ENCODE measurements at places on chromosomes 6 and 20. TPM values are rescaled to one million over a fixed set of nuclear protein-coding genes. Genes with fewer than 3 reads are reported as not detected.
A peak's percentile ranks its signal among the peaks of the same experiment; 100 is the strongest.

DNA sequence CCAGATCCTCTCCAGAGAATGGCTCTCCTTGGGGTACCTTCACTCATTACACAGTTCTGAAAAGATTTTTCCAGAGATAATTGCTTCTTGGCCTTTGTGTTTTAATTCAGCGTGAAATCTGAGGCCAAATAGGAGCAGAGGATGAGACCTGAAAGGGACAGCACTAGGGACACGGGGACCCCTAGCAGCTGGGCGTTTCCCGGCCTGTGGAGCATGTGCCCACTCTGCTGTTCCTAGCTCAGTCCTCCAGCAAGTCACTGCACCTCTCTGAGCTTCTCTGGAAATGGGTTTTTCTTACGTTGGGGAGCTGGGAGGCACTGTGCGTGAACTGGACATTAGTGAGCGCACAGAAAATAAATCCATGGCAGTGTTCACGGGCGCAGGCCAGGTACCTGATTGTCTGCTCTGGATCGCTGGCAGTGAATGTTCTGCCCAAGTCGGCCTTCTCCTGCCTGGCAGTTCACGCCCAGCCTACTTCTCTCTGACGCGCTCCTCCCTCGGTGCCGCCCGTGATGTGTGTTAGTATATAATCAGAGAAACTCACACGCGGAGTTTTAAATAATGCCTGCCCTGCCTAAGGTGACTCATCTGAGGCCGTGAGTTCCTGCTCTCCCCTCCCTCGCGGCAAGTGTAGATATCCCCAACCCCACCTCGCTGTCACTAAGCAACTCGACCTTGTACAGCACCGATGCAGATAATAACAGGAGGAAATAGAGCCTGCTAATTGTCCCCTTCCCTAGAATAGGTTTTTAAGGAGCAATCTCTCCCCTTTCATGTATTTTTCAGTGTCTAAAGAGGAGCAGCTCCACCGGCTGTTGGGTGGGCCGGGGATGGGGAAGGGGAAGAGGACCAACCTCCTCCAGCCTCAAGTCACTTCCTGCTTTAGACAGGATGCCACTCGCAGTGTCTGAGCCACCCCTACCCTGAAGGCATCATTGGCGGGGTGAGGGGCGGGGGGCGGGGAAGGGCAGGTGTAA lies 2.7 kb upstream of the TUBB2A start:
- DNase-seq: peak; percentile 80

DNA sequence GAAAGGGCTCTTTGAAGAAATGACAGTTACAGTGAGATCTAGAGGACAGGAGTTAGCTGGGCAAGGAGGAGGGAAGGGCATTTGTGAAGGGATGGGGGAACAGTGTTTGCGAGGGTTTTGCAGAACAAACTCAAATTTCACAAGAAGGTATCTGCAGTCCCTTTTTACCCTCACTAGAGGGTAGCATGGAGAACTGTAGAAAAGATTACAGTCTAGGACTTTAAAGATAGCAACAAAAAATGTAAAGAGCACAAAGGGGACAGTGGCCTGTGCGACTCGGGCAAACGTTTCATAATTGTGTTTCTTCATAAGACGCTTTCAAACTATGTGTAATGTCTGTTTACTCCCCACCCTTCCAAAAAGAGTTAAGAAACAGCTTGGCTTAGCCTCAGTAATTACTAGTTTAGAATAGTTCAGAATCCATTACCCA lies 21.2 kb upstream of the ASXL1 start:
- peak; percentile 59 for DNase-seq

DNA sequence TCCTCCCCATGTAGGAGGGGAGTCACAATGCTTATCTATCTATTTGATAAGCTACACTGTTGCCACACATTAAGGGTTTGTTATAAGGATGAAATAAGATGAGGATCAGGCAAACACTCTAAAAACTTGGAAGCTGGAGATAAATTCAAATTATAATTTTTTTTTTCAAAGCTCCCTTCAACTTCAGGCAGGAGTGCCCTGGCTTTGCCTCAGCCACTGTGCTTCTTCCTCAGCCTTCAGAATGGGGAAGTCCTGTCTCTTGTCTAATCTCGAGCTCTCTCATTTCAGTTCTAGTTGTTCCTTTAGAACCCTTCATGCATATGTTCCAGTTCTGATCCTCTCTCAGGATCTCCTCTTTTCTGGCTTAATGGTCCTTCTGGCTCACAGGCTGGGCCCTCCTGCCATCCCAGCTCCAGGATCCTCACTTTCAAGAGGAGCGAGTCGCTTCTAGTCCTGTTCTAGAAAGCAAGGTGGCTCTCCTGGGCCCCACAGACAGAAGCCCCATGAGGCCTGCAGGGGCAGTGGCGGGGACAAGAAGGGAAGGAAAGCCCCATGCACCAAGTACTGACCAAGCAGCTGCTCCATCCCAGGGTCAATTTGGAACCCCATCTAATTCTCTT lies 164.3 kb downstream of the VEGFA start:
- no peak for DNase-seq

DNA sequence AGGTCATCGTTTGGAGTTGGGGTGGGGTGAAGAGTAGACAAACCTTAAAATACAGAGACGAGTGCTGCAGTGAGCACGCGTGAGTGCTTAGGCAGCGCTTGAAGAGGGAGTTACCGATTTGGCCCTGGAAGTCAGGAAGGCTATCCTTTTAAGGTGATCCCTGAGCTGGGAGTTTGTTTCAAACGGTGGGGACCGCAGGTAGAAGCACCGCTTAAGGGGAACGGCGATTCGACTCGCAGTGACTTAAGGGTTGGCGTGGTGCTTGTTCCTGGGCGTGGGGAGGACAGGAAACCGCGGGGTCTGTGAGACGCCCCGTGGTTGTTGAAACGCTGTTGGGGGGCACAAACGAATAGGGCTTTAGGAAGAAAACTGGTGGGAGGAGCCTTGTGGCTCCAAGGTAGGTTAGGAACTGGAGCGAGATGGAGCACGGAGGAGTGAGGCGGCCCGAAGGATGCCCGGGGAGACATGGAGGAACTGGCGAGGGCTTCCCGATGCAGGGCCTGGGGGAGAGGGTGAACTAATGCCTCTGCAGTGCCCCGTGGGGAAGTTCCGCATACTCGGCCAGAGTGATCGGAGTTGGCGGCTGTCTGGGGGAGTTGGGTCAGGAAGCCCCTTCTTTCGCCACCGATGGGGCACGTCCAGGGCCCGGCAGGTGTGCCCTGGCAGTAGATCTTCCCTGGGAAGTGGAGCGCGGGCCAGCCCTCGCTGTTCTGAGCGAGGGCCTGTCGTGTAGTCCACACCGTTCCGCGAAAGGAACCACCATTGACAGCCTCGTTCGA lies 1.3 kb upstream of the CDYL start:
- DNase-seq: peak; percentile 45

DNA sequence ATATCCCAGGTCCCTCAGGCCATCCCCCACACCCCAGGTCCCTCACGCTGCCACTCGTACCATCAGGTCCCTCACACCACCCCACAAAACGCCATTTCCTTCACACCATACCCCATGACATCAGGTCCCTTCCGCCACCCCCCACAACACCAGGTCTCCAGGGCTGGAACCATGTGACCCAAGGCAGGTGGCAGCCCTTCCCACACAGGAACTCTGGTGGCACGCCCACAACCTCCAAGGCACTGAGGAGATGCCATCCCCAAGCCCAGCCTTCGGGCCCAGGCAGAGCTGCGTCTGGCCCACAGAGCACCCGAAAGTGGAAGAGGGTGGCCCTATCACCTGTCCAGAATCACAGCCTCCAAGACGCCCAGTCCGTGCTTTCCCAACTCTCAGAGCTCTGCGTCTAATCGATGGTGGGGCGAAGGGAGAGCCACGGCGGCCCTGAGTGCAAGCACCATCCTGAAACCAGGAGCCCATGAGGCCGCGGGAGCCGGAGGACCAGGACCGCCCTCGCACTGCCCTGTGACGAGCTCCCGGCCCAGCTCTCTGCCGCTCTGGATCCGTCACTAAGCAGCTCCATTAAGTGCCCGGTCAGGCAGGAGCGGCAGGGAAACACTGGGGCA lies 12.7 kb downstream of the TAF4 start:
- DNase-seq: no peak

- DNase-seq: peak; percentile 70
These were observed 973 bp upstream of the BRD2 start for GRCh38 chr6:32967151-32968091.

- DNase-seq: no peak
These were observed 402.0 kb downstream of the MAFB start for GRCh38 chr20:40286975-40287531.

GRCh38 chr6:11043378-11043960 lies 636 bp downstream of the ELOVL2 start:
- DNase-seq: peak; percentile 5

DNA sequence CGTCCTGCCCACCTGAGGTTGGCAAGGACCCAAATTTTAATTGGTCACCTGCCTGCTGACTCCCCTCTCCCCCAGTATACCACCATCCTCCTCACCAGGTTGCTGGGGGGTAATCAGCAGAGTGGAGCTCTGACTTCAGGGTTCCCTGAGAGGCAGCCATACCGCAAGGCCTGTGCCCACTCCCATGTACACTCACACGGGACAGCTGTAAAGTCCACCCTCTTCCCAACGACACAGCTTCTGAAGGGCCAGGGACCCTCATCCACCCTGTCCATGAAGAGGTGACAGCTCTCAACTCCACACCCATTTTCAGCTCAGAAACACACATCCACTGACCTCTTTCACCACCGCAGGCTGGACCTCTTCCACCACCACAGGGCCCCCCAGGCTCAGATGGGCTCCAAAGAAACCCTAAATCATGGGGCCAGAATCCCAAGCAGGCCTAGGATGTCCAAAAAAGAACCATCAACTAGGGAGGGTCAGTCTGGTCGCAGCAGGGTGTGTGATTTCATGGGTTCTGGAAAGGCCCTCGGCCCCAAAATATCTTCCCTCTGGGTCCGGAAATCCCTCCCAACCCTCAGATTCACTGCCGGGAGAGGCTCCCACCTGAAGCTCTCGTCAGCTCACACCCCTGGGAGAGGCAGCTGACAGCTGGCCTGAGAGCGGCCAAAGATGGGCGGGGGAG lies 30.0 kb downstream of the TFEB start:
- DNase-seq: no peak

- DNase-seq: no peak
These were observed 33.4 kb downstream of the MTRES1 start for GRCh38 chr6:107061125-107062020.

GRCh38 chr6:163756079-163756478 lies 341.6 kb downstream of the QKI start:
- DNase-seq: no peak

- peak; percentile 83 for DNase-seq
These were observed 2.1 kb downstream of the NQO2 start for GRCh38 chr6:3001773-3002293.

- no peak for DNase-seq
These were observed 36.8 kb downstream of the THBS2 start for GRCh38 chr6:169216830-169217229.

GRCh38 chr6:16265351-16266341 lies 27.3 kb downstream of the GMPR start:
- DNase-seq: no peak

- DNase-seq: no peak
These were observed 570.2 kb downstream of the PRKN start for GRCh38 chr6:162157167-162157870.

Gene RIOK1
- total RNA-seq: 15.6 TPM

Gene HTR1E
- total RNA-seq: not detected

Gene FAM210B
- total RNA-seq: 31.9 TPM

Gene CLIC5
- under 0.01 TPM for total RNA-seq

Gene BHLHE23
- not detected for total RNA-seq

All from dermis blood vessel endothelial cell (primary cell).